Left ventricle myocardium superior (tissue), 1 donor: ENCODE measurements at places on chromosomes 1 and 21. TPM values are rescaled to one million over a fixed set of nuclear protein-coding genes. Genes with fewer than 3 reads are reported as not detected.
A peak's percentile ranks its signal among the peaks of the same experiment; 100 is the strongest.

GRCh38 chr1:75791022-75791421, 5.0 kb downstream of the RABGGTB start:
- no peak for DNase-seq

OXCT2 gene
- total RNA-seq: 0.77 TPM

- peak; percentile 15 for DNase-seq
These were observed 5.4 kb downstream of the LSS start for GRCh38 chr21:46223217-46223616.

PTGFR gene
- 1.3 TPM for total RNA-seq

RBP7 gene
- 31.9 TPM for total RNA-seq

- DNase-seq: peak; percentile 25
These were observed 61.6 kb upstream of the ADARB1 start for GRCh38 chr21:45012662-45013259.

DNA sequence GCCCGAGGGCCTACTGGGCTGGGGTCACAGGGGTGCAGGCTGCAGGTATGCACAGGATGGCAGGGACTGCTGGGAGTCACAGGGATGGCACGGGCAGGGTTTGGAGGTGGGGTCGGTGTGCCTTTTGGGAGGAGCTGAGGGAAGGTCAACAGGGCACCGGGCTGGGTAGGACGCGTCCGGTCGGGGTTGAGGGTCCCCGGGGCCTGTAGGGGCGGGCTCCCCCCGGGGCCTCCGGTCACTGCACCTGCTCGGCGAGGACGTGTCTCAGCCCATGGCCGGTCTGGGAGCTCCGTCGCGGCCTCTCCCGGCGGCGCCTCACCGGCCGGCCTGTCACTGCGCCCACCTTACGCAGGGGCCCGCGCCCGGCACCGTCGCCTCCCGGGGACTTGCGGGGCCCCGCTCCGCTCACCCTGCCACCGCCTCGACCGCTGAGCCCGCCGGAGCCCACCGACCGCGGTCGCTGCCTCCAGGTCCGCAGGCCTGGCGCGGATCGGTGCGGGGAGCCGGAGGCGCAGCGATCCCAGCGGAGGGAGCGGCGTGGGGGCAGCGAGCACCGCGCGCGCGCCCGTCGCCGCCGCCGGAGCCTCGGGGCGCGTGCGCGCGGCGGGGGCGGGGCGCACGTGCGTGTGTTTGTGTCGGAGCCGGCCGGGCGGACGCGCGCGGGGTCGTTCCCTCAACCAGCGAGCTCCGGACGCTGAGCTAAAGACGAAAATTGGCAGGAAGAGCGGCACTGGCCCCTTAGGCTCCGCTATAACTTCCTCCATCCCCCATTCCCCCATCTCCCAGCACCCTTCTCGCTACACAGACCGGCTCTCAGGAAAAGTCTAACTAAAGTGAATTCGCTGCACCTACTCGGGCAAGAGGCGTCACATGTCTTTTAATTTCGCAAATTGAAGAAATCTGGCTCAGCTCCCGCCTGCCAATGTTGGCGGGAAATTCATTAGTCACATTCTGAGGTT, at the start of gene AMIGO1:
AMIGO1 (minus strand) TSS at position 552 of the 959 bp plus-strand sequence. CDS start 815 bp downstream, outside the sequence.
- DNase-seq: peak; percentile 86

- no peak for DNase-seq
These were observed 93.6 kb downstream of the PKN2 start for GRCh38 chr1:88777604-88778149.
